ENCODE measurements at places on chromosomes 1 and 21.

- DNase-seq, result no peak
These were observed 156.2 kb downstream of the TNFSF18 start for GRCh38 chr1:172894349-172895049.

- no peak for DNase-seq
These were observed 10.1 kb downstream of the CCDC185 start for GRCh38 chr1:223403184-223403815.

DNA sequence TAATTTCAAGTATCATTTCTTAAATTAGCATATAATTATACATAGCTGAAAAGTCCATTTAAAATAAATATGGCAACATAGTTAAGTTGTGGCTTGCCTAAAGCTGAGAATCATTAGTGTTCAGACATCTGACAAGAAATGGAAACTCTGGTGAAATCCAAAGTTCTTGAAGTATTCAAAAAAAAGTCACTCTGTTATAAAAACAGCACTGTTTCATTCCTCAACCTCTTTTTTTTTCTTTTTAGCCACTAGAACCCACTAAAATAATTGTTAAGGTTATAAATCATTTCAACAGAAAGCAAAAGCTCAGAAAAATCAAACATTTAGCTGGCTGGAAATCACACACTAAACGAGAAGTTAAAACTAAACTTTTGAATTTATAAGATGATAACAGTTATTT lies 476.7 kb downstream of the LTN1 start:
- no peak for DNase-seq

- no peak for DNase-seq
These were observed 4.8 kb downstream of the TBX19 start for GRCh38 chr1:168285521-168285790.

- no peak for DNase-seq
These were observed 139.8 kb downstream of the NCAM2 start for GRCh38 chr21:21137986-21138385.

DNA sequence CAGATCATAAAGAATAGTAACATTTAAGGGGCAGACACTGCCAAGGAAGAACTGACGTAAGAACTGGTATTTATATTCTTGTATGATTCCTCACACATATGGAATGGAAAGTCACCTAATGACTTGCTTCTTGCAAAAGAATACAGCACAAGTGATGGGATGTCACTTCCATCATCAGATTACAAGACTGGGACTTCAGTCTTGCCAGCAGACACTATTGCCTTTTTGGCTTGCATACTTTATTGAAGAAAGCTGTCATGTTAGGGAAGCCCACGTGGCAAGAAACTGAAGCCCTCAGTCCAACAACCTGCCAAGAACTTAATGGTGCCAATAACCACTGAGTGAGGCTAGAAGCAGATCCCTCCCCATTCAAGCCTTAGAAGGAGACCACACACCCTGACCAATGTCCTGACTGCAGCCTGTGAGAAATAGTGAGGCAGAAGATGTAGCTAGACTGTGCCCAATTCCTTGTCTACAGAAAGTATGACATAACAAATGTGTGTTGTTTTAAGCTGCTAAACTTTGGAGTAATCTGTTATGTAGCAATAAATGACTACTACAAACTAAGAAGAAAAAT lies 12.0 kb downstream of the EGLN1 start:
- DNase-seq, result no peak
